Mesothelial cell of epicardium (in vitro differentiated cells): ENCODE measurements at places on chromosomes 12 and 14.

DNA sequence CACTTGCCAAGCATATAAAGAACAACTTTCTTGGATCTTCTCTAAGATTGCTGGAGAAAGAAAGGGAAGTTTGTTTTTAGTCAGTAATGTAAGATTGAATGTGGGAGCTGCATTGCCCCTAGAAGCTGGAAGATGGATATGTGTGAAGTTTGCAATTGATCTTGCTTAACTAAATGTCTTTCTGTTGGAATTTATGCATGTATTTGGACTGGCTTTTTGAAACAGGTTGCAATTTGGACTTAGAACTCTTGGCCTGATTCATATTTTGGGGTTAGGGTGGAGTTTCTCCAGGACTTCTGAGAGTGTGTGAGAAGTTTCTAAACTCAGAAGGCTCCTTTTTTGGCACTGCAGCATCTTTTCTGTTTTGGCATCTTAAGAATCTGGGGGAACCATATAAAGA lies 26.4 kb downstream of the IFT43 start:
- H3K4me1 ChIP-seq: peaks cover 2% of the 10 kb centered on the region
- H3K36me3 ChIP-seq: peaks cover 67% of the 10 kb centered on the region
- H3K4me3 ChIP-seq: no peak overlapping the region
- no peak for DNase-seq
- H3K27me3 ChIP-seq: no peaks in the 10 kb centered on the region

- H3K27me3 ChIP-seq: no peaks in the 10 kb centered on the region
- H3K27ac ChIP-seq: no peak overlapping the region
- H3K4me1 ChIP-seq: peaks cover 8% of the 10 kb centered on the region
- H3K36me3 ChIP-seq: peaks cover 10% of the 10 kb centered on the region
- no peak overlapping the region for H3K4me3 ChIP-seq
Observed at GRCh38 chr12:47249082-47249481, 169.3 kb upstream of the AMIGO2 start.

DNA sequence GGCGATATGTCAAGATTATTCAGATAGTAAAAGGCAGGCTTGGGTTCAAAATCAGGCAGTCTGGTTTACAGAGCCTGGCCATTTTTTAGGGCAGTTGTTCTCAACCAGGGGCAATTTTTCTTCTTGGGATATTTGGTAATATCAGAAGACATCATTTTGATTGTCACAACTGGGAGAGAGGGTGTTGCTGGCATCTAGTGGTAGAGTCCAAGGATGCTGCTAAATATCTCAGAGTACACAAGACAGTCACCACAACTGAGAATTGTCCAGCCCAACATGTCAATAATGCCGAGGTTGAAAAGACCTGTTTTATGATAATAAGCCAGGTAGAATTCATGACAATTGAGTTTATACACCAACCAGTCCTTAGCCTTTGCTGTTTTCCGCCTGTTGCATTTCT lies 733.9 kb downstream of the NRXN3 start:
- H3K27me3 ChIP-seq: peaks cover 39% of the 10 kb centered on the region
- H3K27ac ChIP-seq: no peak overlapping the region
- DNase-seq: no peak
- H3K4me3 ChIP-seq: no peak overlapping the region
- H3K4me1 ChIP-seq: no peaks in the 10 kb centered on the region
- no peaks in the 10 kb centered on the region for H3K36me3 ChIP-seq

DNA sequence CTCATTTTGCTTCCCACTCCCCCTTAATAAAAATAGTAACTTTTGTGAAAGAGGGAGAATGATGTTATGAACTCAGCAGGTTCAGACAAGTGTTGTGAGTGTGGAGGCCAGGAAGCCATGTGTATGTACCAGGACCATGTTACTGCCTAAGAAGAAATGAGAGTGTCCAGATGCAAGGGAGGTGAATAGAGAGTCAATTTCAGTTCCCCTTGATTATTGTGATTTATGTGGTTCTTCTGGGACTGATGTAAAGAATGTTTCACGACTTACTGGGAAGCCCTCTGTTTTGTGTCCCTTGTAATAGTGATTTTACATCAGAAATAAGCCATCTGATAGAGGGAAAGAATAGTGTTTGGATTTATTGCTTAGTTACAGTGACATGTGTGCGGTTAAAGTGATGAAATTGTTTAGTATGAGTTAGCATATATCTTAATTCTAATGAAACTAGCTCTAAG lies 32.5 kb downstream of the FBXO34 start:
- no peak for DNase-seq
- no peak overlapping the region for H3K4me3 ChIP-seq
- no peaks in the 10 kb centered on the region for H3K27me3 ChIP-seq

DNA sequence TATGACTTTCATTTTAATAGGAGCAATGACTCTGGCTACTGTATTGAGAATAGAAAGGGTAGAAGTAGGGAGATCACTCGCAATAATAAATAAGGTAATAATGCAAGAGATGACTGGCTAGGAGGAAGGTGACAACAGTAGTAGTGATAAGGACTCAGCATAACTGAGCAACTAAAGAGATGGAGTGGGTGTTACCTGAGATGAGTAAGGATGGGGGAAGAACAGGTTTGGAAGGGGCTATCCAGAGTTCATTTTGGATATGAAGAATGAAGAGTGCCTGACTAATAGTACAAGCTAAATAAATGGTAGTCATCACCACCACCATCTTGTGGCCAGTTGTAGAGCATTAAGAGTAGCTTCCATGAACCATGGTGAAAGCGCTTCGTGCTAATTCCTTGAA lies 101.1 kb downstream of the RPS6KA5 start:
- H3K27ac ChIP-seq: no peak overlapping the region
- H3K27me3 ChIP-seq: no peaks in the 10 kb centered on the region
- no peak overlapping the region for H3K4me3 ChIP-seq
- no peaks in the 10 kb centered on the region for H3K4me1 ChIP-seq

DNA sequence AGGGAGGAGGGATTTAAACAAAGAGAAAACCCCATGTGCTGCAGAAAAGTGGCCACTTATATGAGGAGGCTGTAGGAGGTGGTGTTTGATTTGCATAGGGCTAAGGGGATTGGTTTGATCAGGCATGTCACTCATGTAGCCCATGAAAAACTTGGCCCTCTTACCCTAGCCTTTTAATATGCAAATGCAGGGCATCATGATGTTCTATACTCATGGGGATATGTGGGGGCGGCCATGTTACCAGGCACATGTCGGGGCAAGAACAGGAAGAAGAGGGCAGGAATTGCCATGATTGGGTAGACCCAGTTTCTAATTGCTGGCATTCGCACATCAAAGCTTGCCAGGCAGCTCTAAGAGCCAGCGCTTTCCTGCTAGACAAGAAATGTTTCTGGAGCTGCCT lies 28.8 kb downstream of the KLRK1 start:
- H3K27me3 ChIP-seq: no peaks in the 10 kb centered on the region
- no peaks in the 10 kb centered on the region for H3K36me3 ChIP-seq
- DNase-seq: no peak
- H3K4me1 ChIP-seq: peaks cover 16% of the 10 kb centered on the region
- H3K27ac ChIP-seq: no peak overlapping the region

DNA sequence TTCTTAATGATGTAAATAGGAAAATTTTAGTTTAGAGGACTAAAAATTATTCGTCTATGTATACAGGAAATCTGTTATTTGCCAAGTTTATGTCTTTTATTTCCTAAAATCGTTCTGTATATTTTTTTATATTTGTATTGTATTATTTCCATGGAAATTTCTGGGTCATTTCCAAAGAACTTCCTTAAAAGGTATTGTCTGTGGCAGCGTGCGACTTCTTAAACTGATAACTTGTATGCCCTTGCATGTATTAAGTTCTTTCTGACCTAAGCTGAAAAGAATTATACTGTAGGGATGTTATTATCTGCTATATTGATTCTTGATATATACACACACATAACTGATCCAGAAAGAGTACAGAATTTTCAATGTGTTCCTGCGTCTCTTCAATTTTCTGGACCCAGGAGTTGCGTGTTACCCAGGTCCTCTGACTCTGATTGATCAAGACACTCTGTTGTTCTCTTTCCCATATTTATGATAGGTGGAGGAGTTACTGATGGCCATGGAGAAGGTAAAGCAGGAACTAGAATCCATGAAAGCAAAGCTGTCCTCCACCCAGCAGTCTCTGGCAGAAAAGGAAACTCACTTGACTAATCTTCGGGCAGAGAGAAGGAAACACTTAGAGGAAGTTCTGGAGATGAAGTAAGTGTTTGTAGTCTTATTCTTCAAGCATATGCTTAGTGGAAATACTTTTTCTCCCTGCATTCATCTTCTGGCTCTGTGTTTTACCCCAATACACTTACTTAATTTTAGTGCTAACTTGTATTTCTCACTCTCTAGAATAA lies 298.5 kb downstream of the ERC1 start:
- no peak for DNase-seq
- no peak overlapping the region for H3K4me3 ChIP-seq
- no peaks in the 10 kb centered on the region for H3K27me3 ChIP-seq
- peaks cover 8% of the 10 kb centered on the region for H3K4me1 ChIP-seq
- H3K36me3 ChIP-seq: peaks cover 22% of the 10 kb centered on the region
- no peak overlapping the region for H3K27ac ChIP-seq

GRCh38 chr14:32354716-32355115 lies 25.6 kb downstream of the AKAP6 start:
- H3K4me1 ChIP-seq: peaks cover 6% of the 10 kb centered on the region
- H3K27ac ChIP-seq: no peak overlapping the region
- no peaks in the 10 kb centered on the region for H3K27me3 ChIP-seq
- no peak overlapping the region for H3K4me3 ChIP-seq
- DNase-seq: no peak

DNA sequence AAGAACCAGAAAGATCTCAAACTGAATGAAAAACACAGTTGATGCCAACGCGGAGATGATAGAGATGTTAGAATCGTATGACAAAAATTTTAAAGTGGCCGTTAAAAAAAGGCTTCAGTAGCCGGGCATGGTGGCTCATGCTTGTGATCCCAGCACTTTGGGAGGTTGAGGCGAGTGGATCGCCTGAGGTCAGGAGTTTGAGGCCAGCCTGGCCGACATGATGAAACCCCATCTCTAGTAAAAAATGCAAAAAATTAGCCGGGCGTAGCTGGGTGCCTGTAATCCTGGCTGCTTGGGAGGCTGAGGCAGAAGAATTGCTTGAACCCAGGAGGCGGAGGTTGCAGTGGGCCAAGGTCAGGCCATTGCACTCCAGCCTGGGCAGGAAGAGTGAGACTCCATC lies 5.4 kb upstream of the ACVRL1 start:
- H3K4me1 ChIP-seq: peaks cover 10% of the 10 kb centered on the region
- H3K27me3 ChIP-seq: no peaks in the 10 kb centered on the region
- DNase-seq: no peak
- no peaks in the 10 kb centered on the region for H3K36me3 ChIP-seq

DNA sequence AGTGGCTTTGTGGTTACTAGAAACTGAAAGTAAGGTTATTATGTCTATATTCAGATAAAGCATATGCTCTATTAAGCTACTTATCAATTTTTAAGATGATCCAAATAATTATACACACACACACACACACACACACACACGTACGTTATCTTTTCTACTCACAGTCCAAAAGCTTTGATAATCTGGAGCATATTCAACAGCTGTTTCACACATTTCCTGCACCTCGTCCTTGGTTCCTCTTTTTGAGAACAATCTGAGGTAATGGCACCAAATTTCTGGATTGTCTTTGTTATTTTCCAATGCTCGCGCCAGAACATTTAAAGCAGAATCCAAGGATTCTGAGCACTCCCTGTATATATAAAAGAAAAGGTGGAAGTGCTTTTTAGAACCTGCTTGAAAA lies 37.5 kb downstream of the ZFC3H1 start:
- no peaks in the 10 kb centered on the region for H3K27me3 ChIP-seq
- H3K4me3 ChIP-seq: no peak overlapping the region
- peaks cover 22% of the 10 kb centered on the region for H3K4me1 ChIP-seq
- DNase-seq: no peak
